ENCODE measurements at places on chromosomes 4 and X.
A peak's percentile ranks its signal among the peaks of the same experiment; 100 is the strongest.

- DNase-seq = no peak
These were observed 22.0 kb downstream of the RUFY3 start for GRCh38 chr4:70743731-70744130.

GRCh38 chrX:20204351-20204750, 62.4 kb downstream of the RPS6KA3 start:
- no peak for DNase-seq

DNA sequence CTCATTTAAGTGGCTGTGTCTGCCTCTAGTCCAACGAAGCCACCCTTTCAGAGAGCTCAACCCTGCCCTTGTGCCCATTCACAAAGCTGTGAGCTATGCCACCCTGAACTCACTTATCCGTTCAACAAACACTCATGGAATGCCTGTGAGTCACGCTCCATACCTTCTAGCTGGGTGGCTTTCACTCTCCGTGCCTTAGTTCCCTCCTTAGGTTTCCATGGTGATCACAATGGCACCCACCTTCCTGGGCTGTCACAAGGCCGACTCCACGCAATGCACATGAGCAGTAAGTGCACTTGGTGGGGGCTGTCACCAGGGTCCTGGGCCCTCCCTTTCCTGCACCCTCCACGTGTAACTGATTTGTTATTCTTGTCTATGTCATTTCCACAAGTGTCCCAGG, 37.2 kb upstream of the PPP2R2C start:
- DNase-seq = no peak

GRCh38 chr4:87835743-87836142, 3.0 kb downstream of the MEPE start:
- DNase-seq = no peak

- no peak for DNase-seq
These were observed 257.7 kb upstream of the SPOCK3 start for GRCh38 chr4:167492007-167492406.

- no peak for DNase-seq
These were observed 776.6 kb downstream of the RAB28 start for GRCh38 chr4:12707381-12708175.

DNA sequence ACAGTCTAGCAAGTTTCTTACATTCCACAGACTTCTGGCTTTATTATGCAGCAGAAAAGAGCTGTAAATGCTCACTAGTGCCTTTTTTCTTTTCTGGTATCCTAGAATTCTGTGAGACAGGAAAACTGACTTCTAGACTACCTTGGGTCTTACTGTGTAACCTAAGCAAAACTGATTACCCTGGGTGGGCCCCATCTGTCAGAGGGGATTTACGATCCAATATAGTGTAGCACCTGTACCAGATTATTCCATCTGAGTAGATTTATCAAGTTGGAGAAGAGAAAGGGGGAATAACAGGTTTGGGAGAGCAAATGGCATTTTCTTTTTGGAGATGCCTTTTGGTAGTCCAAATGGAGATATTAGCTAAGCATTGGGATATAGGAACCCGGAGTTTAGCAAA, 46.7 kb downstream of the FSTL5 start:
- DNase-seq = no peak

DNA sequence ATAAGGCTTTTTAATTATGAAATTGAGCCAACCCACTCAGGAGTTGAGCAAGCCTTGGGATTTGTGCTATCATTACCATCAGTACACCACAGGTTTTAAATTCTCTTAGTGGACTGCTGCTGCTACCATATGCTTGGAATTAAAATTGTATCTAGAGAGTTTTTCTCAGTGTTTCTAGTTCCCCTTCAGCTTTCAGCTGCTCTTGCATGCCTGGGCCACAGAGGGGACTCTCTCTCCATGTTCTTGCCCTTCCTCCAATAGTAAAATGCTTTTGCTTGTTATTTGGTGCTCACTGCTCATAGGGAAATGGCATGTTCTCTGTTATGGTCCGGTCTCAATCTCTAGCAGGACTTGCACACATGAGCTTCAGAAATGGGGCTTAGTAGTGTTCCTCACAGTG, 101.9 kb downstream of the IGSF1 start:
- DNase-seq = no peak

DNA sequence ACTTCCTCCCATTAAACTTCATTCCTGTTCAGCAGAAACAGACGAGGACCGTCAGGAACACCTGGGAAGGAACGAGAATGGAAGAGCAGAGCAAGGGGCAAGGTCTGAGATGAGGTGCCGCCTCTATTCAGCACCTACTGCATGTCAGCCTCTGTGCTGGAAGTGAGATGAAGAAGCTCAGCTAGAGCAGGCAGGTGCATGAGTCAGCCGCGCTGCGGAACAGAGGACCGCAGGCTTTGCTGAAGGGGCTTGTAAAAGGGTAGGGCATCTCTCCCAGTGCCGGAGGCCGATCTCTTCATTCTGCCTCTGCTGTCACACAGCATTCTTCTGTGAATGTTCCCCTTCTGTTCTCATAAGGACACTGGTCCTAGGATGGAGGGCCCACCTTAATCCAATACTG, 6.1 kb upstream of the ABLIM2 start:
- DNase-seq = no peak

DNA sequence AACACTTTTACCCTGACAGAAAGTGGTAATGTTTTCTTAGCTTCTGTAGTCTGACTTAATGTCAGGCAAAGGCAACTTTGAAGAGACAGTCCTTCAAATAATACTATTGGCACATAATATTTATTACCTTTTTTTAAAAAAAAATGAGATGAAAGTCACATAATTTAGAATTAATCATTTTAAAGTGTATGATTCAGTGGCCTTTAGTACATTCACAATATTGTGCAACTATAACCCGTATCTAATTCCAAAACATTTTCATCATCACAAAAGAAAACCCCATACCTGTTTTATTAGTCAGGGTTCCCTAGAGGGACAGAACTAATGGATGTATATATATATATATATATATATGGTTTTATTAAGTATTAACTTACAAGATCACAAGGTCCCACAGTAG, 94.8 kb upstream of the TEX13A start:
- peak; percentile 68 for DNase-seq

DNA sequence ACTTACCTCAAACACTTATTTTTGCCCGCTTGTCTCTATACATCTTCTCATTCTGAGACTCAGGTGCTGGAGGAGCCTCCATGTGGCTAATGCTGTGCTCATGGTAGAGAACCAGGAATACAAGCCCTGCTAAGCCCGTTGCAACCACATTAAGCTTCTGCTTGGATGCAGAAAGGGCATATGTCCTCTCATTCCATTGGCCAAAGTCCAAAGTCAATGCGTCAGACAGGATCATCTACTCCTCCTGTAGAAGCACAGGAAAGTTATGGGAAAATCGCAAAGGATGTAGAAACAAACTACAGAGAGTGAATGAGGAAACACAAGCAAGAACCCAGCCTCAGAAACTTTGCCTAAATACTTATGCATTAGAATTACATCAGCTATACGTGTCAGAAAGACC, 124.5 kb upstream of the AGA start:
- DNase-seq = no peak

DNA sequence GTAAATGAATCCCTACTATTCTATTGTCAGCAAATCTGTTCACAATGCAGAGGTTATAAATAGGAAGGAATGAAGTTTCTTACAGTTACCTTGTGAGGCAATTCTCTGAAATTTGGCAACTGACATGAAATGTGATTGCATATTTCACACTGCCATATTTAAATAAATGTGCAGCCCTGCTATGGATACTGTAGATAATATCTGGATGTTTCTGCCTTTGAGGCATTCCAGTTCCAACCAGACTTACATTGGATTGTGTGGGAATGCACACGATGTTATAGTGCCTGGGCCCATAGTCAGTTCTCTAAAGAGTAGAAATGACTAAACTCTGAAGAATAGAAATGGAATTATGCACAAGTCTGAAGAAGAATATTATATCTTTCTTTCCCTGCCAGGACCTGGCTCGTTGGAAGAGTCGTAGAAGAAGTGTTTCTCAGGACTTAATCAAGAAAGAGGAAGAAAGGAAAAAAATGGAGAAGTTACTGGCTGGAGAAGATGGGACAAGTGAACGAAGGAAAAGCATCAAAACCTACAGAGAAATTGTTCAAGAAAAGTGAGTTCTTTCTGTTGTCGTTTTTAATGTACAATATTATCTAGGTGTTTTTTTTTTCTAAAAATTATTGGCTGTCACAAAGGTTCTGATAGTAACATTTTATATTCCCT, 102.7 kb downstream of the PHOX2B start:
- no peak for DNase-seq

DNA sequence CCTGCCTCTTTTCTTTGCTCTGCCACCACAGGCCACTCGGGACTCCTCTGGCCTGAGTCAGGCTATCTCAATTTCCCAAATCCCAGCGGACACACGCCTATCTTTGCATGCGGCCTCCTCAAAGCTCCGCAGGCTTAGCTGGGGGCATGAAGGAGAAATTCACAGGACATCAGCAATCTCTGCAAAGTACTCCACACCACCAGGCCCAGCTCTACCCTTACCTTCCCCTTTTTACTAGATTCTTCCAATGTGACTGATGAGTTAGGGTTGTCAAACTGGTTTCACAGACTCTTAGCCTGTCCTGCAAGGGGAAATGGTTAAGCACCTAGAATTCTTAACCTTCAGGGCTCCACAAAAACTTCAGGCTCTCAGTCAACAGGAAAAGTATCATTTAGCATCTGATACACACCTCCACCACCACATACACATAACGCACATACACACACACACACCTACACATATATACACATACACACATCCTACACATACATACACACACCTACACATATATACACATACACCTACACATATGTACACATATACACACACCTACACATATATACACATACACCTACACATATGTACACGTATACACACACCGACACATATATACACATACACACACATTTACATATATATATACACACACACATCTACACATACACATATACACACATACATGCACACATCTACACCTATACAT, 349.1 kb downstream of the ANK2 start:
- peak; percentile 80 for DNase-seq

DNA sequence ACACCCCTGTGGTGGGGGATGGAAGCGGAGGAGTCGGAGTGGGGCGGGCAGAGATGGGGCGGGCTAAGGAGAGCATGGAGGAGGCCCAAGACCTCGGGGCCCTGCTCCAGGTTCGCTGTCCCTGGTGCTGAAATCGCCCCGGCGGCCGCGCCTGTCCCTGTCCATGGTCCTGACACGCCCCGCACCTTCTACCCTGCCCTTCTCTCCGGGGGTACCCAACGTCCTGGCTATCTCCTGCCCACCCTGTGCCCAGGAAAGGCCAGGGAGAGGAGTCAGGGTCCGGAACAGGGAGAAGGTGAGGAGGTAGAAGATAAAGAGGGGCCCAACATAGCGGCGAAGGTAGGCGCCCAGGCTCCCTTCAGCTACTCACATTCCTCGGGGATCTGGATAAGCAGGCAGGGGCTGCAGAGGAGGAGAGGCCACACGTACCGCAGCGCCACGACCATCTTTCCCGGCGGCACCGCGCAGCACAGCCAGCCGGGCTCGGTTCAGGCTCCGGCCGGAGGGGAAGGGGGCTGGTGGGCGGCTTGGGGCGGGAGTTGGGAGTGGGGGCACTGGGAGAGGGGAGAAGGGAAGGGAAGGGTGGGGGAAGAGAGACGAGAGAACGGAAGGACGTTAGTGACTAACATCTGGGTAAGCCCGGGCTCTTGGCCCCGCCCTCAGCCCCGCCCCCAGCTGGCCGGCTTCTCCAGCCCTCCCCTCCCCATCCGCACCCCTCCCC, 10.4 kb downstream of the L1CAM start:
- peak; percentile 27 for DNase-seq

DNA sequence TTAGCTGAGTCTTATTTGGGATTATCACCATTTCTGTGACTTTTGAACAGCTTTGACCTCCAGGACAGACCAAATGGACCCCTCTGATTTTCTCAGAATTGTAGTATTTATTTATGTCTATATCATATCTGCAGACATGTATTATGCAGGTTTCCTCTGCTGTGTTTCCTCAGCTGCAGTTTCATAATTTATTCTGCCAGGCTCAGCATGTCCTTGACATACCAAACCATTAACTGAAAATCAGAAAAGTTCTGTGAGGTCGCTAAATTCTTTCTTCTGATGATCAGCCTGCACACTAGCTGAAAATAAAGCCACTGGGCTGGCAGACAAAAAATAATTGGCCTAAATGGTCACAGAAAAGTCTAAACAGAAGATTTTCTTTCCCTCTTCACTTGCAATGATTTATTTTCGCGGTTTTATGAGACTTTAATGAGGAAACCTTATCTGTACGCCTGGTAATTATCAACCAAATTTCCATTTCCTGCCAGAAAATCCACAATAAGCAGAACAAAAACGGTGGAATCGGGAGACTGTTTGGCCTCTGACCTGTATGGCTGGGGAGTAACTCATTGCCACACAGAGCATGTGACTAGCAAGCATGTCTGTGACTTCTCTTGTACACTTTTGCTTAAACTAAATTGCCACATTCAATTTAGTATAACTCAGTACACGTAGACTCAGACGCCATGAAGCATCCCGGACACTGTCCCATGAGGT, 150.9 kb downstream of the ENPP6 start:
- DNase-seq = no peak

- DNase-seq = peak; percentile 28
These were observed 60.7 kb downstream of the HPGD start for GRCh38 chr4:174461466-174462106.
